ENCODE measurements at places on chromosomes 5 and 9.

- no peaks in the 10 kb centered on the region for H3K27me3 ChIP-seq
- no peaks in the 10 kb centered on the region for H3K36me3 ChIP-seq
- H3K4me1 ChIP-seq = no peaks in the 10 kb centered on the region
- no peak overlapping the region for H3K27ac ChIP-seq
- H3K4me3 ChIP-seq = no peak overlapping the region
Observed at GRCh38 chr9:10774051-10774450, 161.2 kb upstream of the PTPRD start.

- no peak for DNase-seq
- H3K4me3 ChIP-seq = no peak overlapping the region
- H3K4me1 ChIP-seq = peaks cover 3% of the 10 kb centered on the region
- no peak overlapping the region for H3K27ac ChIP-seq
Observed at GRCh38 chr5:61449804-61450492, 117.9 kb downstream of the ZSWIM6 start.

GRCh38 chr5:141873933-141874261, 4.3 kb downstream of the PCDH1 start:
- H3K4me1 ChIP-seq = peaks cover 8% of the 10 kb centered on the region
- H3K27me3 ChIP-seq = peaks cover 71% of the 10 kb centered on the region
- H3K4me3 ChIP-seq = no peak overlapping the region
- DNase-seq = no peak
- H3K36me3 ChIP-seq = no peaks in the 10 kb centered on the region

DNA sequence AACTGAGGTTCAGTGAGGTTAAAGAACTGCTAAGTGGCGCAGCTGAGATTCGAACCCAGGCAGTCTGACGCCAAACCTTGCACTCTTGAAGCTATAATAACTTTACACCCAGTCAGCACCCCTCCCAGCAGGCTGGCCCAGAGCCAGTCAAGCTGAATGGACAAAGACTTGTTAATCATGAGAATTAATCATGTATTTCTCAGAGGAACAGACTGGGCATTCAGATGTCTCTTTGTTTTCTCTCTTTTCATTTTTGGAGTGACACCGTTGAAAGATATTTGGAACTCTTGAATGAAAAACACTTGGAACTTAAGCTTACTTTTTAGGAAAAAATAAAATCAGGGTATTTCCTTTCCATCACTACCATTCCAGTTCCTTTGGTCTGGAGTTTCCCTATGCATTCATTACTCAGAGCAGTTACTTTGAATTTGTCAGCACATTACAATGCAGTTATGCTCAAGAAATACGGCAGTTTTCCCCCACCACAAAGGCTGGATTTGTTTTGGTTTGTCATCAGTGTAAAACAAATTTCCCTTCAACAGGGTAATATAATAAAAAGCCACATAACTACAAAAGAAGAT, 22.6 kb upstream of the MAMDC2 start:
- no peak overlapping the region for H3K27ac ChIP-seq
- no peaks in the 10 kb centered on the region for H3K36me3 ChIP-seq
- peaks cover 13% of the 10 kb centered on the region for H3K27me3 ChIP-seq
- DNase-seq = no peak
- no peaks in the 10 kb centered on the region for H3K4me1 ChIP-seq

Data from T-helper 2 cell treated with Interferon-gamma antibody and Interleukin-4, amounts not matched to agents 5 μg/mL and 100 μg/mL, for 36 hours (primary cell).